Activated CD8-positive, alpha-beta T cell treated with anti-CD3 and anti-CD28 coated beads, Interleukin-2, amount 10 ng/mL, durations not matched to agents 7 days and 5 days (primary cell): ENCODE measurements at places on chromosomes 4 and X.

DNA sequence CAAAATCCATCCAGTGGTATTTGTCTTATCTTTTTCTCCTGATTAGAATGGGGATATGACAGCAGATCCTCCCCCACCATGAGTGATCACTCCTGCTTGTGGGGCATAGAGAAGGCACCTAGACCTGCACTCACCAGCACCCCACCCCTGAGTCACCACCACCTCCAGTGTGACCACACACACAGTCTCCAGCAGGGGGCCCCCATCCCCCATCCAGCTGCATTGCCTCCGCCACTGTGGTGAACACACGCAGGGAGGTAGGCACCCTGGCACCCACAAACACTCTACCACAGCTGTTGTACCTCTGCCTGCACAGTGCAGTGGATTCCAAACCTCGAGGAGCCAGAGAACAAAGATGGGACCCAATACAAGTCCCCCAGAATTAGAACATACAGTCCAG lies 9.0 kb upstream of the MAGEA8 start:
- peak; percentile 67 for DNase-seq

DNA sequence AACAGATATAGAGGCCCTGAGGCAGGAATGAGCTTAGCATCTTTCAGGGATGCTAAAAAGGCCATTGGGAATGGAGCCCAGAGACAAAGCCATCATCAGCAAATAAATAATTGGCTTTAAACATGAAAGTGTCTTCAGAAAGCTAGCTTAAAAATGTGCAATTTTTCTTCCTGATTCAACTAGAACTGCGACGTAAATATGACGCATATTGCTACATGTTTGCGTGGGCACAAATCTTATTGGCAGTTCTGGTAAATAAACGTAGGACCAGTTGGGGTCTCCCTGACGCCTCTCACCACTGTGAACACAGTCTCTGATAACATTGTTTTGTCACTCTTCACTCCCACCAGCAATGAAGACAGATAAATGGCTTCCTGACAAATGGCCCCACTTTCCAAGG lies 97.3 kb upstream of the SRD5A3 start:
- DNase-seq = no peak

DNA sequence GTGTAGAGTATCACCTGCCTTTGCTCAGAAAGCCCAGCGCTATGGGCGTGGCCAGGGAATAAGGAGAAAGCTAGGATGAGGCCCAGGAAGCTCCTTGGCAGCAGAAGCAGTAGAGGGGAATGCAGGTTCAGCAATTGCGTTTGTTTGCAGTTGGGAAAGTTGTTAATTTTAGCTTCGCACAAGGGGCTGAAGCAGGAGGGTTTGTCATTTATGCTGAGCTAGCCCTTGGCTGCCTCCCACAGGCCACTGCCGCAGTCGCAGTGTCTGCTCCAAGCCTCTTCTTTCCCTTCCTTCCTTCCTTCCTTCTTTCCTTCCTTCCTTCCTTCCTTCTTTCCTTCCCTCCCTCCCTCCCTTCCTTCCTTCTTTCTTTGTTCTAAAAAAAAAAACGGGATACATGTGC lies 21.5 kb downstream of the FRMPD3 start:
- DNase-seq = no peak

- no peak for DNase-seq
Observed at GRCh38 chrX:27675493-27675892, 85.3 kb downstream of the DCAF8L2 start.

DNA sequence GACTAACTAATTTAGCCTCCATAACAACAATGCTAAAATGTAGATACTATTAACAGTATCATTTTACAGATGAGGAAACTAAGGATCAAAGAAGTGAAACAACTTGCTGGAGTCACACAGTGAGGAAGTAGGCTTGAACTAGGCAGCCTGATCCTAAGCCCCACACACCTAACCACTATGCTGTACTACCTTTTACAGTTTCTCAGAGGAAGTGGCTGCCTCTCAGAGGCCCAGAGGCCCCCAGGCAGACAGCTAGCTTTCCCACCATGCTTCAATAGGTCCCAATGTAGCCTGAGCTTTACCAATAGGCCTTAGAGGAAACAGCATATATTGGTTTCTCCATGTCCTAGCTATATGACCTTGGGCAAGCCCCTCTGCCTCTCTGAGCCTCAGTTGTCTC lies 69.4 kb upstream of the PJA1 start:
- no peak for DNase-seq

- peak; percentile 51 for DNase-seq
Observed at GRCh38 chr4:143185253-143186107, 763 bp downstream of the USP38 start.

DNA sequence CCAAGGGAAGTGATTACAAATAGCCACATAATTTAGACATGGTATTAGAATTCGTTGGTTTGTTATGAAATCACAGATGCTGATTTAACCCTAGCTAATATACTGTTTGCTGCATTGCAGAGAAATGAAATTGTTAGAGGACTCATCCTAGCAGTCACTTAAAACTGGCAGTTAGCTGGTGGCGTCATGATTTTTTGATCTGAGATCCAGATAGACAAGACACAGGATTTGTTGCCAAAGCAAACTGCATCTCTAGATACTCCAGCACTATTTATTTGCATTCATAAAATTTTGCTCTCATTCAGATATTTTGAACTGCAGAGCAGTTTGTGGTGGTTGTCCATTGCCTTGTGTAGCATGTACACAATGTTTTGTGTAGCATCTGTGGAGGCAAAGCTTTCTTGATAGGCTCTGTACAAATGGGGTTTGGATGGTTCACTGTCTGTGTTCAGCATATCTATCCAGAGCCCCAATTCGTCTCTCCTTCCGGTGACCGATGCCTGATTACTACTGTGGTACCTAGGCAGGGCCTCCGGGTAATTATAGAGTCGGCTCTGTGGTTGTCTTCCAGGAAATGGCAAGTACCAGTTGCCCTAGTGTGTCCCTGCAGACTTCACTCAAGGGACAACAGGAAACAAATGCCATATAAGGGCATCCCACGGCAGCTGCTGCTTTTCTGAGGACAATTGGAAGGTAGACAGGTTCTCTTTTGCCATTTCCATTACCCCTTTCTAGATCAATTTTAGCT lies 30.1 kb upstream of the SPARCL1 start:
- peak; percentile 85 for DNase-seq

DNA sequence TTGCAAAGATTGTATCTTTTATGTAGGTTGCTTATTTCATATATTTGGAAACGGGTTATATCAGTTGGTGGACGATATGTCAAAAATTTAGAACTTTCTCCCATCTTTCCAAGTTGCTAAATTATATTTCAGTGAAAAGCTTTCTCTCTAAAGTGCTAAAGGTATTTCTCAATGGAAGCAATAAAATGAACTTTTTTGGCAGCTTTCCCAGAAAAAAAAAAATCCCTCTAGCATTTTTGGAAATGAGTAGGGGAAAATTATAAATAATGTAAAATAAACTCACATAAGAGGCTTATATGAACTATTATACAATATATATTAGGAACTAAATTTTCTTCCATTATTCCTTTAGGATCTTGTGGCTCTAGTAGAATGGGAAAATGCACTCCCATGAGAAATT lies 152.2 kb downstream of the GRID2 start:
- DNase-seq = no peak

- DNase-seq = no peak
Observed at GRCh38 chrX:12446342-12447075, 308.2 kb downstream of the FRMPD4 start.

GRCh38 chr4:168619266-168619631 lies 122.4 kb downstream of the PALLD start:
- DNase-seq = no peak

GRCh38 chrX:68292471-68292870 lies 140.8 kb downstream of the OPHN1 start:
- DNase-seq = no peak

GRCh38 chr4:56630876-56631666 lies 50.0 kb downstream of the HOPX start:
- no peak for DNase-seq

- DNase-seq = no peak
Observed at GRCh38 chr4:20248155-20248558, 3.5 kb upstream of the SLIT2 start.

GRCh38 chr4:3523146-3523627 lies 9.0 kb downstream of the LRPAP1 start:
- DNase-seq = no peak

DNA sequence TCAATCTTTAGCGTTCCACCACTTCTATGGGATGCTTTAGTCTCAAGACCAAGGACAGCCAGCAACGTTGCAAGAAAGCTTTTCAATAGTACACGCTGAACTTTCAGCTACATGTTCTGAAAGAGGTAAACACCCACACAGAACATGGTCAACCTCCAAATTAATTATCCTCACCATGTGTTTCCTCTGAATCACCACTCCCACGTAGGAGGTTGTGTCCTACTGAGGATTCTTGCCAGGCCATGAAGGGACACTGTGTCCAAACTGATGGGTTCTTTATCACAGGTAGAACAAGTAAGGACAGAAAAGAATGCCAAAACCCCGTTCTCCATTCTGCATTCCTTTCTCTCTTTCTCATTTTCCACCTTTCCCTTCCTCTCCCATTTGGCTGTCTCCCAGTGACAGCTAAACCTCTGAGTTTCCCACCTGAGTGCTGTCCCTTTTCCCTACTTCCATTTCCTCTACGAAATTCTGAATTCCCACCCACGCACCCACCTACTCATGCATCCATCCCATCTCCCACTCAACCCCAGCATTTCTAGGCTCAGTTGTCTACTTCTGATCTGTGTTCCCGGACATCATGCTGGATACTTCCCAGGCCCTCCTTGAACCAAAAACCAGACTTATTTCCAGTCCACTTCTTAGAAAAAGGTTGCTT lies 29.0 kb upstream of the GPM6B start:
- DNase-seq = no peak

GRCh38 chr4:183905081-183905592 lies at the start of gene STOX2:
STOX2 (plus strand) TSS chr4:183905307; CDS start chr4:183906791, 1,484 bp downstream.
- DNase-seq = peak; percentile 28

DNA sequence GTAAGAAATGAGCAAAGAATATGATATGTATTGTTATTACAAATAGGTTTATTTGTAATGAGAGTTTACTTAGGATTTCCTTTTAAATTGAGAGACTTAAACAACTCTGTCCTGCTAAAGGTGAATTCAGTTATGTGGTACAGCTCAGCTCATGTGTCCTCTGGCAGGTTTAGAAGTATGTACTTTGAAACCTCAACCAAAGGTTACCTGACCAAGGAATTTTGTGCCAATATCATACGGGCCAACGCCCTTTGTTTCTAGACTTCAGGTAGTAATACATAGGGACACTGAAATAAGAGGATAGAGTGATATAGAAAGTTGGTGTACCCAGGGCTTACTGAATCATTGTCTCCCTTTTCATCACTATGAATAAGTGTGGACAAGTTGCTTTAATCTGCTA lies 25.7 kb downstream of the SLAIN2 start:
- no peak for DNase-seq

GRCh38 chr4:181938631-181939030 lies 304.6 kb upstream of the TENM3 start:
- no peak for DNase-seq

DNA sequence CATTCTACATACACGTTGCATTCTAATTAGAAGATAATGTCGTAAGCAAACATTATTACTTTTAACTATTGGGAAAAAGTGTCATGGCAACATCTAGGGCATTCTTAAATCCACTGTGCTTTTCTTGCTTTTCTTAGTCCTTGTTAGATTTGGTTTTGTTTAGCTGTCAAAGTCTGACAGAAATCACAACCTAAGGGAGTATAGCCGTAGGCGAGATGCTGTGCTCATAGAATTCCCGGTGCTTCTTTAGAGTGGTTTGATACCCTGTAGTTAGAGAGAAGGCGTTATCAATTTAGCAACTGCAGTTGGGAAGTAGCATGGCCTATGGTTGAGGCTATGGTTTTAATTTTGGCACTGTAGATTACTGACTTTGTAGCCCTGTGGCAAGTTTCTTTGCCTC lies 45.7 kb downstream of the WWC2 start:
- DNase-seq = no peak

- no peak for DNase-seq
Observed at GRCh38 chr4:3851211-3851610, 85.0 kb downstream of the ADRA2C start.

GRCh38 chrX:37873220-37873619 lies 25.8 kb upstream of the DYNLT3 start:
- DNase-seq = no peak

- DNase-seq = no peak
Observed at GRCh38 chr4:20431543-20431951, 179.8 kb downstream of the SLIT2 start.

GRCh38 chr4:7844594-7844991 lies 95.1 kb downstream of the AFAP1 start:
- DNase-seq = no peak

GRCh38 chr4:1801286-1801958 lies 8.3 kb downstream of the FGFR3 start:
- DNase-seq = no peak

DNA sequence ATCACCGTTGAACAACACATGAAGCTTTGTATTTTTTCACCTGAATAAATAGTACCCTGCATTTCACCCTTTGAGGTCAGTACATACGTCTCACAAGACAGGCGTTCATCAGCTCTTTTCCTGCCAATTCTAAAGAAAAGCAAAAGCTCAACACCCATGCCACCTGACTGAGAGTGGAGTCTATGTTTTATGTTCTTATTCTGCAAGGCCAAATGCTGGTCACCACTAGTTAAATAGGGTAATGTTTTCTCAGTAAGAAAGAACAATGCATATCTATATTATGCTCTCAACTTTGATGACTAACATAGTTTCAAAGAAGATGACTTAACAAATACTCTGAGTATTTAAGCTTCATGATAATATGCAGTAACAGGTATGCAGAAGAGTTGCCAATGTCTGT lies 336.3 kb upstream of the BMP3 start:
- DNase-seq = no peak

- no peak for DNase-seq
Observed at GRCh38 chrX:29787656-29788055, 427.7 kb upstream of the MAGEB2 start.

- peak; percentile 72 for DNase-seq
Observed at GRCh38 chrX:19776753-19777152, 110.6 kb downstream of the SH3KBP1 start.

DNA sequence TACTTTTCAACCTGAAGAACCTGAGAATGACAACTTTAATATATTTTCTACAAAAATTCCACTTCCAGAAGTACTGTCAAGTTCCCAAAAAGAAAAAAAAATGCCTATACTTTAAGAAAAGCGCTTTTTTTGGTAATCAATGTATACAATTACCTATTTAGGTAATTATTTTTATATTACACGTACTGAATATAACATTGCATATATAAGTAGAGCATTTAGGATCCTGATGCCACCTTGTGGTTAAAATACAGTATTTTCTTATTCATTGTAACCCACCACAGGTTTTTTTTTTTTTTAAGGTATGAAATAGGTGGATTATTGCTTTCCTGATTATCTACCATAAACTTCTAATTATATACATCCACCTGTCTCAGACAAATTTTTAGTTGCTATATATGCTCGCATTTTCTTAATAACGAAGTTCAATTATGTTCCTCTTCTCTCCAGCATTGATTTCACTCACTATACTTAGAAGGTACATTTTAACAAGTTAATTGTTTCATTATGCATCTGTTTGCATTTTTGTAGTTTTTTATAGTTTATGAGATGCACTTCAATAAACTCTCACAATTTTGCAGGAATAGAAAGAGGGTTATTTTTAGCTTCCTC lies 5.2 kb downstream of the MAP9 start:
- no peak for DNase-seq
